ENCODE measurements at places on chromosomes 3 and 15.
A peak's percentile ranks its signal among the peaks of the same experiment; 100 is the strongest.

GRCh38 chr3:158205994-158206393, 96.1 kb downstream of the RSRC1 start:
- DNase-seq: no peak
- H3K27me3 ChIP-seq: no peaks in the 10 kb centered on the region
- H3K36me3 ChIP-seq: peaks cover 5% of the 10 kb centered on the region
- H3K27ac ChIP-seq: no peak overlapping the region
- H3K4me3 ChIP-seq: no peak overlapping the region

DNA sequence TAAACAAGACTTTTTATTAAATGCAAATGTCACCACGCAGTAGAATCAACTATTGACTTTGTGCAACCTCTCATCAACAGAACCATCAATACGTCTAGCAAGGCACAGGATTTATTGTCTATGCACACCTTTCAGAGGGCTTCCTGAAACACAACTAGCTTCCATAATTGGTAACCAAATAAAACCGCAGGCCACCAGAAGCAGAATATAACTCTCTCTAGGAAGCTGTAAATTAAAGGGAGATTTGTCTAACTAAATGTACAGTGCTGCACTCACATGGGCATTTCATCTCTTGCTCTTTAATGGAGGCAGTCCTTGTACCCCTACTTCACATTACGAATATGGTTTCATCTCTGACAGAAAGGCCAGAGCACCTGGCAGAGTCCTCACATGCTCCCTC, 93.0 kb downstream of the FHIT start:
- H3K36me3 ChIP-seq: no peaks in the 10 kb centered on the region
- H3K4me1 ChIP-seq: peaks cover 9% of the 10 kb centered on the region
- no peak overlapping the region for H3K27ac ChIP-seq
- H3K4me3 ChIP-seq: no peak overlapping the region
- peak; percentile 57 for DNase-seq
- H3K27me3 ChIP-seq: no peaks in the 10 kb centered on the region

DNA sequence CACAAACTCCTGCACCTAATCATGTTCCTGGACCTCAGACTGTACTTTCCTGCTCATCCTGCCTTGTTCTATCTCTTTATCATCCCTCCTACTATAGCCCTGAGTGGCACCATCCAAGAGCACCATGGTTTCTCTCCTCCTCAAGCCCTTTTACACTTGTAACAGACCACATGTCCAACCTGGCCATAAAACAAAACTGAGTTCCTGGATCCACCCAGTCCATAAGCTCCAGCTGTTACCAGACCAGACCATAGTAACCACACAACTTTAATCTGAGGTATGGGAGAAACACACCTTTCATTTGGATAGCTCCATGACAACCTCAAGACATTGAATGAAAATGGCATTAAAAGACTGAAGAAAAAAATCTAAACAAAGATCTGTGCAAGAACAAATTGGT, 9.1 kb downstream of the TM4SF18 start:
- DNase-seq: no peak
- no peaks in the 10 kb centered on the region for H3K27me3 ChIP-seq
- no peaks in the 10 kb centered on the region for H3K4me1 ChIP-seq
- no peak overlapping the region for H3K27ac ChIP-seq
- H3K4me3 ChIP-seq: no peak overlapping the region

- H3K4me1 ChIP-seq: no peaks in the 10 kb centered on the region
- H3K36me3 ChIP-seq: no peaks in the 10 kb centered on the region
- H3K27me3 ChIP-seq: peaks cover 7% of the 10 kb centered on the region
- peak overlapping the region; percentile 74 for H3K4me3 ChIP-seq
These were observed 921 bp downstream of the FBXL2 start for GRCh38 chr3:33278163-33278562.

GRCh38 chr15:63077952-63078351, 35.4 kb downstream of the TPM1 start:
- H3K4me1 ChIP-seq: no peaks in the 10 kb centered on the region
- no peak for DNase-seq
- H3K27ac ChIP-seq: no peak overlapping the region
- H3K36me3 ChIP-seq: no peaks in the 10 kb centered on the region
- H3K4me3 ChIP-seq: no peak overlapping the region
- H3K27me3 ChIP-seq: no peaks in the 10 kb centered on the region

- H3K4me3 ChIP-seq: no peak overlapping the region
- H3K27me3 ChIP-seq: no peaks in the 10 kb centered on the region
- H3K27ac ChIP-seq: no peak overlapping the region
- H3K36me3 ChIP-seq: no peaks in the 10 kb centered on the region
- no peak for DNase-seq
- no peaks in the 10 kb centered on the region for H3K4me1 ChIP-seq
These were observed 13.5 kb upstream of the LINGO1 start for GRCh38 chr15:77646104-77646694.

DNA sequence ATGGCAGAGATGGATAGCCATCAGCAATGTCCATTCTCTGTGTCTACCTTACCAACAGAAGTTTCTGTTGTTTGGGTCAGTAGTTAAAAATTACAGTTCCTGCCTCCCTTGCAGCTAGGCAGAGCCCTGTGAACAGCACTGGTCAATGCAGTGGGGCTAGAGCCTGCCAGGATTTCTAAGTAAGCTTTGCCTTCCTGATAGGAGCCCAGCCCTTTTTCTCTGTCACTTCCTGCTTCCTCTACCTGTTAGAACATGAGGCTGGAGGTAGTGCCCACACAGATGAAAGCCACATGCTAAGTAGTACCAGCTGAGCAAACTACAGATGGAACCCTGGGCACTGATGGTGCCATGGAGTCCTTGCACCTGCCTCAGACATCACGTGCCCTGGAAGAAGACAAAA, 45.0 kb downstream of the MGLL start:
- DNase-seq: no peak
- no peaks in the 10 kb centered on the region for H3K27me3 ChIP-seq
- no peak overlapping the region for H3K4me3 ChIP-seq
- peaks cover 15% of the 10 kb centered on the region for H3K36me3 ChIP-seq
- peaks cover 71% of the 10 kb centered on the region for H3K4me1 ChIP-seq
- H3K27ac ChIP-seq: no peak overlapping the region

DNA sequence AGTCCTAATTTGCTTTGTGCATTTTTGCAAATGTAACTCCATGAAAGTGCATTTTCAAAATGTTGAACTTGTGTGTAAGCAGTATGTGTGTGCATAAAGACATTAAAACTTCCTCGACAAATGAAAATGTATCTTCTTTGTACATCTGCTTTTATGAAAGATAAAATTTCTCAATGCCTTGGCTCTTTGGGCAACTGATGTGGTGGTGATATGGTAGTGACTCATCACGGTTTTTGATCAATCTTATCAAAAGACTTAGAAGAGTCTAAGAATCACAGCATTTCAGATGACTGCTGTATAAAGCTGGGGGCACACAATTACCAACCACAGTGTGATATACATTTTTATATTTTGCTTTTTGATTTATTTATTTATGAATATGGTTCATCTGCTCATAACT, 5.4 kb upstream of the MASP1 start:
- no peaks in the 10 kb centered on the region for H3K4me1 ChIP-seq
- no peaks in the 10 kb centered on the region for H3K36me3 ChIP-seq
- H3K4me3 ChIP-seq: no peak overlapping the region
- DNase-seq: no peak
- H3K27ac ChIP-seq: no peak overlapping the region

DNA sequence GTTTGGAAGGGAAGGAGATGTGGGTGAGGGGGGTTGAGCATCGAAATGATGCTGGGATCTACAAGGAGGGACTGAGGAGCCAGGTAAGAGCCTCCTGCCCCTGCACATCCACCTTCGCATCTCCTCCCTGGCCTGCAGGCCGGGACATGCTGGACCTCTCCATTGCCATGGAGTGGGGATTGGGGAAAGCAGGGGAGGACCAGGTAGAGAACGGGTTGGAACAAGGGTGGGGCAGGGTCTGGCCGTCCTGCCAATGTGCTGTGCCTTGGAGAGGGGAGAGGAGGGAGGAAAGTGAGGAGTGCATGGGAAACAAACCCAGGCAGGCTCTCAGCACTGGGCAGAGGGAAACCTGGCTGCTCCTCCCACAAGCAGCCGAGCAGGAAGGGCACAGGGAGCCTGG, 10.6 kb downstream of the PLA2G4B start:
- no peak overlapping the region for H3K27ac ChIP-seq
- no peak overlapping the region for H3K4me3 ChIP-seq
- DNase-seq: no peak
- peaks cover 2% of the 10 kb centered on the region for H3K27me3 ChIP-seq

DNA sequence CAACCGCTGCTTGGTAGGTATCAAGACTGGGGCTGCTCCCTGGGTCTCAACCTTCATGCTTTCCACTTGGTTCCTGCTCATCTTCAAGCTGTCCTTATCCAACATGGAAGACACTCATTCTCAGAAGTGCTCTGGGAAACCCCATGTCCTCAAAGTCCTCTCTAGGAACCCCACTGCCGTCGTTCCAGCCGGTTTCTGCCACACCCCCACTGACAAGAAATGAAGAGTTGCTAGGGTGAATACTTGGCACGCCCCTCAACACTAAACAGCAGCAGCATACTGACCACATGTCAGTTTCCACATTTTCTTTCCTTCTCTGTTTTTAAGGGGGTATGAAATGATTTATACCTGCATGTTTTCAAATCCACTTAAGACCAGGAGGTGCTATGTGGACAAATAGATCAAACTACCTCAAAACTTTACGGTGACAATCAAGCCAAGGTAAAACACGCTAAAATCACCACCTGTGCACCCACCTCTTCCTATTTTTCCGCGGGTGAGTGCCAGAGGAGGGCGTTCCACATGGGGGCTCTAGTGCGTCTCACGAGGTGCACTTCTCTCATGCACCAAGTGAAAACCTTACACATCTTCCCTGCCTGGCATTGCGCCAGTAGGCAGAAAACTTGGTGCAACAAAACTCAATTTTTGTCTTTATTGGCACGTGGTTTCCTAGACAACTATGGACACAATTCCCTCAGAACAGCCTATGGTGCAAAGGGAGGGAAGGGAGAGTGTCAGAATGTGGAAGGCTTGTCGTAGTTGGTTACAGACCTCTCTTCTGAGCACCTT, 125.1 kb downstream of the TJP1 start:
- no peak for DNase-seq
- H3K27ac ChIP-seq: no peak overlapping the region
- H3K36me3 ChIP-seq: no peaks in the 10 kb centered on the region
- H3K4me3 ChIP-seq: no peak overlapping the region
- no peaks in the 10 kb centered on the region for H3K4me1 ChIP-seq
- H3K27me3 ChIP-seq: no peaks in the 10 kb centered on the region

DNA sequence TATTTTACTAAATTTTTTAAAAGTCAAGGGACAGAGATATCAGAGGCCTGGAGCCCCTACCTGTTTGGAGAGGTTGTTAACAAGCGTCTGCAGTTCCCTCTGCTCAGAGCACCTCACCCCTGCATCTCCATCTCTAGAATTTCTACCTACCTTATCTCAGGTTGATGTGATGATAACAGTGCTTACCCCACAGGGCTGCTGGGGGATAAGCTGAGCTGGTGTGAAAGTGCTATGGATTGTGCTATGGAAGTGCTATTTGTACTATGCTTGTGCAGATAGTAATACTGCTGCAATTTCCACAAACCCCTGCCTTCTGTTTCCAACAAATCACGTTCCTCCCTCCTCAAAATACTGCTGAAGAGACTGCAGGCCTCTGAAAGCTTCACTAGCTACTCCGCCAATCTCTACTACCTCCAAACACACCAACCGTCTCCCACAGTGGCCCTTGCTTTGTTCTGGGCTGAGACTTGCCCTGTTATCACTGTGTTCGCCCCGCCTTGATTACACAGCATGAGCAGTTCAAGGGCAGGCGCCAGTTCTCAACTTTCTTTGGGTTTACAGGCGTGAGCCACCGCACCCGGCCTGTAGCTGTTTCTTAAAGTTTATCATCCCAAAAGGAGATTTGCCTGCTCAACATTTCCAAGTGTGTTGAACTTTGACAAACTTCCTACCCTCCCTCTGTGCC, 28.4 kb upstream of the PARL start:
- no peak for DNase-seq
- no peaks in the 10 kb centered on the region for H3K27me3 ChIP-seq
- no peaks in the 10 kb centered on the region for H3K4me1 ChIP-seq
- no peaks in the 10 kb centered on the region for H3K36me3 ChIP-seq

- H3K36me3 ChIP-seq: no peaks in the 10 kb centered on the region
- no peaks in the 10 kb centered on the region for H3K4me1 ChIP-seq
- H3K27me3 ChIP-seq: no peaks in the 10 kb centered on the region
- H3K27ac ChIP-seq: no peak overlapping the region
- DNase-seq: no peak
These were observed 327.8 kb downstream of the GBE1 start for GRCh38 chr3:81433675-81434074.

DNA sequence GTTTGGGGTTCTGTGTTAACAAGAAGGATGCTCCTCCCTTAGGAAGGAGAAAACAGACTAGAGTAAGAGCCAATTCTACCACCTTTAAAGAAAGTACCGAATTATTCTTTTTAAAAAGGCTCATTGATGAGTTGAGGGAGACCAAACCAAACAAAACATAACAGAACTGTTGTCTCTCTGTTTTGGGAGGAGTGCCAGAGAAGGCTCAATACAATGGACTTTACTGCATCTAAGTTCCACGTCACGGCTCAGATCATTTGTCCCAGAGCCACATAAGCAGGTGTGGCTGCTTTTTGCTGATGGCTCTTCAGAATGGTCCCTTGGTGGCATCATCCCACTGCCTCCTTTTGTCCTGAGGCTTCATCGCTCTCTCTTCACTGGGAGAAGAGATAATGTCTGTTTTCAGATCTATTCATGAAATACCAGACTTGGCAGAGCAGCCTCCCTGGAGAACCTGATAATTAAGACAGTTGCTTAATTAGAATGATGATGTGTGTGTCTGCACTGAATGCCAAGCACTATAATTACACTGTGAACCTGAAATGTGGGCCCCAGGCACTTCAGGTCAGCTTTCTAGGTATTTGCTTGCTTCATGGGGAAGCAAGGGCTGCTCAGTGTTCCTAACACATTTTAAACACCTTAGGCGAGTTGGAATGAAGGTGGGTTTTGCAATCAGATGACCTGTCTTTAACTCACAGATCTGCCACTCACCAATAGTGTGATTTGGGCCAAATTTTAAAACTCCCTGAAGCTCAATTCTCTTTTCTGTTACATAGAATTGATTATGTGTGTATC, 335.2 kb upstream of the MCTP2 start:
- H3K4me1 ChIP-seq: no peaks in the 10 kb centered on the region
- no peak overlapping the region for H3K4me3 ChIP-seq
- H3K27ac ChIP-seq: no peak overlapping the region

DNA sequence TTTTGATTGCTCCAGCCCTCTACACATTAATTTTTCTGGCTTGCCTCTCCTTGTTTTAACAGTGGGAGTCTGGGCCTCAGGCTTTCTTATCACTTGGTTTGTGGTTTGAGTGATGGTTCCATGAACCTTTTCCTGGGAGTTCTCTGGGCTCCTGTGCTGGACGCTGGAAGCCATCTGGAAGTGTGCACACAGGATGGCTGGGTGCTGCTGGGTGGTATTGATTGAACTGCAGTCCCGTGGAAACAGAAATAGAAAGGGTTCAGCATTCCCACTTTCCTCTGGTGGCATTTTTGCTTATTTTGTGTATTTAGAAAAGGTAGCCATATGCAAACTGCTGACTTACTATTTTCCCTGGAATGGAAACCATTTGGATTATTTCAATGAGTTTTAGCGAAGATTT, 25.6 kb downstream of the MITF start:
- H3K4me1 ChIP-seq: peaks cover 24% of the 10 kb centered on the region
- H3K4me3 ChIP-seq: no peak overlapping the region
- no peaks in the 10 kb centered on the region for H3K27me3 ChIP-seq
